ENCODE measurements at places on chromosomes 13 and 19.

DNA sequence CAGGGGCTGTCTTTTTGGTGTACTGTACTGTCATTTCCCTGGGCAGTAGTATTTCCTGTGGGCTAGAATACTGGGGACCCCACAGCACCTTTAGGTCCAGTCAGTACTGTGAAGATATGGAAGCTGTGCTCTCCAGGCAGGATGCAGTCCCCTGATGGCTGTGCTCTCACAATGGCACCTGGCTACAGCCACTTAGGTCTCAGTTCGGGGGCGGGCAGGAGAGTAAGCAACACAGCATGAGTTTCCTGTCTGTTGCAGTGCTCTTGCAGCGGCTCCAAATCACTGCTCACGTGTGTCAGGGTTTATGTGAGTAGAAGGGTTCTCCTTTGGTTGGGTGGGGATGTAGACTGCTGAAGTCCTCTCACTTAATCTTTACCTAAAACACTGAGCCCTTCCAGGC lies 810.4 kb downstream of the DACH1 start:
- DNase-seq, result no peak

DNA sequence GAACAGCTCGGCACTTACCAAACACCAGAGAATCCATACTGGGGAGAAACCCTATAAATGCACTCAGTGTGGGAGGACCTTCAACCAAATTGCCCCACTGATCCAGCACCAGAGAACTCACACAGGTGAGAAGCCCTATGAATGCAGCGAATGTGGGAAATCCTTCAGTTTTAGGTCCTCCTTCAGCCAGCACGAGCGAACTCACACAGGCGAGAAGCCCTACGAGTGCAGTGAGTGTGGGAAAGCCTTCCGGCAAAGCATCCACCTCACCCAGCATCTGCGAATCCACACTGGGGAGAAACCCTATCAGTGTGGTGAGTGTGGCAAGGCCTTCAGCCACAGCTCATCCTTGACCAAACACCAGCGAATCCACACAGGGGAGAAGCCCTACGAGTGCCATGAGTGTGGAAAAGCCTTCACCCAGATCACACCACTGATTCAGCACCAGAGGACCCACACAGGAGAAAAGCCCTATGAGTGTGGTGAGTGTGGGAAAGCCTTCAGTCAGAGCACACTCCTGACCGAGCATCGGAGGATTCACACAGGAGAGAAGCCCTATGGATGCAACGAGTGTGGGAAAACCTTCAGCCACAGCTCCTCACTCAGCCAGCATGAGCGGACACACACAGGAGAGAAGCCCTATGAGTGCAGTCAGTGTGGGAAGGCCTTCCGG lies 8.3 kb downstream of the ZNF135 start:
- no peak for DNase-seq

DNA sequence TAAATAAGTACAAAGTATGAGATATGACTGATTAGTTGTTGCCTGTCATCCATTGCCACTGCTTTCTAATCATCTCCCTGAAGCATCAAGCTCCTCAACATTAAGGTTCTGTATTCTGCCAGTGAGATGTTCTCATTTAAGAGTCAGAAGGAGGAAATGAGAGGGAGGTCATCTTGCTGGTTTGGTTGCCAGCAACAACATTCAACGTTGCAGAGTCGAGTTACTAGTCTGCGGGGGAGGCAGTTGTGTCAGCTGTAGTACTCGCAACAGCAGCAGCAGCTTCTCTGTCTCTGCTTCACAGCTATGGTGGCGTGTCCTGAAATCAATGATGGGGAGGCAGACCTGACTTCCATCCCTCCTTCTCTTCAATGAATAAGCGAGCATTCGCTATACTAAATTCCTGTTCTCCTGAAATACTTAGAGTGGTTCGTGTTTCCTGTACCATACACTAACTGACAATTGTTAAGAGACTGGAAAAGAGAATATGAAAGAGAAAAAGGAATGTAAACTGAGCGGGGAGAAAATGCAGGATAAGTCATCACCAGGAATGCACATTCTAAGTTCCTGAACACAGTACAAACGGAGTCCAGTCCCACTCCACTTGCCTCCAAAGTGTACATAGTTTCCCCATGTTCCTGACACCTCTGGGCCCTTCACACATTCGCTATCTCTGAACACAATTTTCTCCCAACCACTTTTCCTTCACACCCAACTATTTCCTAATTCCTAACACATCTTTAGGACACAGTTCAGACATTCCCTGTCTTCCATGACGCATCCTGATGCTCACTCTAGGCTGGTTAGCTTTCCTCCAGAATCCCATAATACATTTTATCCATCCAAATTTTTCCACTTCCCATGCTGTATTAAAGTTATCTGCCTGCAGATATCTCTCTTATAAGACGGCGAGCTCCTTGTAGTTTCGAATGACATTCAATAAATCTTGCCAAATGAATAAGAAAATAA lies 263.0 kb downstream of the KLF12 start:
- DNase-seq, result no peak

DNA sequence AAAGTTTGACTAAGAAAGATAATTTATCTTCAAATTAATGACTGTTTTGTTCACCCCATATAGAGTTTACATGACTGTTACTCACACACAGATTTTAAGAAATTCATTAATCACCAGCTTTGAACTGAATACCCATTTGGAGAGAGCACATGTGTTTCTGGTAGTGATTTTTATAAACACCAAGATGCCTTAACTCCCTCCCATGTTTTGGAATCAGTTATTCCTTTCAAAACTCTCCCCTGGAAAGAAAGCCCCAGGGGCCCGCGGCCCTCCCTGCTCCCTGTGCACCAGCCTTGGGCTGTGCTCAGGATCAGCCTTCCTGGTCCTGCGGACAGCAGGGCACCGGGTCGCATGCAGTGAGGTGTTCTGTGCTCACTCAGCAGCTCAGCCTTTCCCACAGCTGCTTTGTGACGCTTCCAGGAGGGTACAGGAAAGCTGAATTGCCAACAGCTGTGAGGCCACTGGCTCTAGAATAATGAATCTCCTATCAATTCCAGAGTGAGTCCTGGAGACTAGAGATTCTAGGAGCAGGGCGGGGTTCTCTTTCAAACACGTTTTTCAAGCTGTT lies 483.2 kb downstream of the EFNB2 start:
- DNase-seq, result no peak

DNA sequence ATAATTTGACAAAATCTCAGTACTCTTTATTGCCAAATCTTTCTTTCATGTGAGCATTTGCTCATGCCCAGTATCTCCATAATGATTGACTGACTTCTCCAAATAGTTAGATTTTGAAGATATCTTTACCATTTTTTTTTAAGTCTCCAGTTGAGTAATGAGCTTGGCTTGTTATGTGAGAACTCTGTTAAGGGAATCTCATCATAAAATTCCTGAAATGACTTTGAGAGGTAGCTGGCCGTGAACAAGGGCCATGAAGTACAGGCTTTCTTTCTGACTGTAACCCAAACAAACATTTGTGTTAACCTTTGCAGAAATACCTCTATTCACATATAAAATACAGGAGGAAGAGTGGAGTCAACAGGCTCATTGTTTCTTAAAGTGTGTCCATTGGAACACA lies 449.7 kb downstream of the IRS2 start:
- DNase-seq, result no peak

GRCh38 chr13:42484386-42484785 lies 89.6 kb upstream of the TNFSF11 start:
- no peak for DNase-seq

GRCh38 chr13:29883941-29884518 lies 33.6 kb upstream of the UBL3 start:
- no peak for DNase-seq

DNA sequence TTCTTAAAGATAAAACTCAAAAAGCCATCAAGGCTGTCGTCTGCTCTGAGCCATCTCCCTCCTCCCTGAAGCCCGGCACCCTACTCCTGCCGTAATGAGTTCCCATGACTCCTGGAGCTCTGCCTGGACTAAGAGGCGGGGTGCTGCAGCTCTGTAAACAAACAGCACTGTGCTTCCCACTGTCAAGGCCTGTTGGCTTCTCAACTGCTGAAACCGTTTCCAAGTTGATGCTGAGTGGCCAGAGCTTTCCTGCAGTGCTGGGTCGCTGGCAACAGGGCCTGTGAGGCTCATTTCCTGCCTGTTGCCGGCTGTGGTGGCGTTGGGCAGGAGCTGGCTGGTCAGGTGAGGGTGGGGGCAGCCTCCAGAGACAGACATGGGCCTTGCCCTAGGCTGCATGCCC lies 26.7 kb upstream of the ISYNA1 start:
- DNase-seq, result no peak

DNA sequence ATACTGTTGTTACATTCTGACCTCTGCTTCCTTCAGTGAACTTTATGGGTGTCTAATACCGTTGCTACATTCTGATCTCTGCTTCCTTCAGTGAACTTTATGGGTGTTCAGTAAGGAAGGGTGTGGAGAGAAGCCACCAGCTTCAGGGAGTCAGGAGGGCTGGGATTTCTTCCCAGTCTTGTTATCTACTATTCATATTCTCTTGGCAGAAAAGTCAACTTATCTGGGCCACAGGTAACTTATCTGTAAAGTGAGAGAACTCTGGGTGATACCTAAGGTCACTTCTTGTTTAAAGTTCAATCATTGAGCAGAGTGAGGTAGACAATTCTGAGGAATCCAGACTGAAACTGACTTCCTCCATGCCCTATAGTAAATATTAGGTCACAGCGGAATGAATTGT lies 71.2 kb upstream of the STK24 start:
- DNase-seq, result no peak

DNA sequence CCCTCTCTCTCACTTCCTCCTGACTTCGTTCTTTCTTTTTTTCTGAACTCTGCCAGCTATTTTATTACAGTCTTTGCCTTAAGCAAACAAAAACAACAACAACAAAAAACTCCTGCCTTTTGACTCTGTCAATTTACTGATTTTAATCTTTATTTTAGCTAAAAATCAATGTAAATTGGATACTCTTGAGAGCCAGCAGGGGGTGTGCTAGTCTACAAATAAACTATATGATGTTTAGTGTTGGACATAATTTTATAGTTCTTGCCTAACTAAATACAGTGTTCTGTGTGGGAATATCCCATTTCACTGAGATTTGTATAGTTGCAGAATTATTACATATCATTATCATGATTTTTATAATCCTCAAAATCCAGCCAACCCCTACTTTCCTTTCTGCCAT lies 1199.9 kb upstream of the SPRY2 start:
- DNase-seq, result no peak

DNA sequence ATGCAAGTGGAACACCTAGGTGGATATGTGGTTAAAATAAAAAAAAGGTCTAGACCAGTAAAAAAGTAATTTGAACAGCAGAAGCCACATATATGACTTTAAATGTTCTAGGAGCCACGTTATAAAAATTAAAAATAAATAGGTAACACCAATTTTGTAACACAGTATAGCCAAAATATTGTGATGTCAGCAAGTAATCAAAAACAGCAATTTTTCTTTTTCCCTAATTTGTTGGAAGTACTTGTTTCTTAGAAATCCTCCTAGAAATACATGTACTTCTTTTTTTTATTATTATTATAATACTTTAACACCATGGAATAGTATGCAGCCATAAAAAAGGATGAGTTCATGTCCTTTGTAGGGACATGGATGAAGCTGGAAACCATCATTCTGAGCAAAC lies 25.7 kb upstream of the C1QTNF9B start:
- DNase-seq, result no peak

GRCh38 chr13:30753030-30753616 lies 17.8 kb downstream of the ALOX5AP start:
- DNase-seq, result no peak

Data from activated T-cell treated with anti-CD3 and anti-CD28 coated beads, Interleukin-2, amount 50 U/mL, for 1 hour (primary cell).